Heart left ventricle (tissue), 16 donors: ENCODE measurements at places on chromosomes 5 and 9. TPM values are rescaled to one million over a fixed set of nuclear protein-coding genes. Genes with fewer than 3 reads are reported as not detected.
A peak's percentile ranks its signal among the peaks of the same experiment; 100 is the strongest.

The ATP10B gene
- polyA plus RNA-seq: 0.04 TPM

- DNase-seq: no peak
Observed at GRCh38 chr5:161406880-161407279, 139.6 kb downstream of the GABRB2 start.

The C8G gene
- 3.1 TPM for polyA plus RNA-seq

The RNF180 gene
- 2.1 TPM for polyA plus RNA-seq

The PDLIM4 gene
- 9.1 TPM for polyA plus RNA-seq

GRCh38 chr5:173878224-173878967 lies 9.8 kb upstream of the CPEB4 start:
- DNase-seq: peak; percentile 58
